Psoas muscle (tissue), 8 donors: ENCODE measurements at places on chromosomes 16 and 17. TPM values are rescaled to one million over a fixed set of nuclear protein-coding genes. Genes with fewer than 3 reads are reported as not detected.

Gene CTRB1
- 3.9 TPM for total RNA-seq

Gene SDR42E1
- total RNA-seq = 0.04 TPM

Gene PRAC1
- not detected for total RNA-seq

Gene ZNF469
- total RNA-seq = 0.38 TPM

Gene CSH1
- not detected for total RNA-seq

Gene SLX4
- total RNA-seq = 1.9 TPM

Gene HOXB2
- 12.9 TPM for total RNA-seq

Gene MYL4
- 2.0 TPM for total RNA-seq

Gene MAPK8IP3
- total RNA-seq = 22.6 TPM
